ENCODE measurements at places on chromosomes 2 and 18.
A peak's percentile ranks its signal among the peaks of the same experiment; 100 is the strongest.

DNA sequence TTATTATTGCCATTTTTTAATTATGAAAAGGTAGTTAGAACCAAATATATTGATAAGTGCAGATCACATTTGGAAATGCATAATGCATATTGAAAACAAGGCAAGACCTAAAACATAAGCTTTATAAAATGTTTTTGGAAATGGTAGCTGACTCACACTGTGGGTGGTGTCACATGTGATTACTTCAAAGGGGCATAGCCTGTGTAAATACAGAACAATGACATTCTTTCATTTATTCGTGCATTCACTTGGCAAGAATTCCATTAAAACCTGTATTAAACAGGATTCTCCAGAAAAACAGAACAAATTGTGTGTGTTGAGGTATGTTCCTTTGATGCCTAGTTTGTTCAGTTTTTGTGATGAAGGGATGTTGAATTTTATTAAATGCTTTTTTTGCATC lies 427.3 kb upstream of the ST6GAL2 start:
- DNase-seq, result no peak

DNA sequence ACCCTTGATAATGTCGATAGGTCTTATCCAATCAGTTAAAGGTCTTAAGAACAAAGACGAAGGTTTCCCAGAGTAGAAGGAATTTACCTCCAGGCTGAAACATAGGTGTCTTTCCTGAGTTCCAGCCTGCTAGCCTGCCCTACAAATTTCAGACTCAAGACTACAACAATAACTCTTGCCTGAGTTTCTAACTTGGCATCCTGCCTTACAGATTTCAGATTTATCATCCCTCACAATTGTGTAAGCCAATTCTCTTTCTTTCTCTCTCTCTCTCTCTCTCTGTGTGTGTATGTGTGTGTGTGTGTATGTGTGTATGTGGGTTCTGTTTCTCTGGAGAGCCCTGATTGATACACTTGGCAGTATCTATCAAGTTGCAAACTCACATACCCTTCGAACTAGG lies 37.2 kb upstream of the B4GALT6 start:
- DNase-seq, result peak; percentile 61

DNA sequence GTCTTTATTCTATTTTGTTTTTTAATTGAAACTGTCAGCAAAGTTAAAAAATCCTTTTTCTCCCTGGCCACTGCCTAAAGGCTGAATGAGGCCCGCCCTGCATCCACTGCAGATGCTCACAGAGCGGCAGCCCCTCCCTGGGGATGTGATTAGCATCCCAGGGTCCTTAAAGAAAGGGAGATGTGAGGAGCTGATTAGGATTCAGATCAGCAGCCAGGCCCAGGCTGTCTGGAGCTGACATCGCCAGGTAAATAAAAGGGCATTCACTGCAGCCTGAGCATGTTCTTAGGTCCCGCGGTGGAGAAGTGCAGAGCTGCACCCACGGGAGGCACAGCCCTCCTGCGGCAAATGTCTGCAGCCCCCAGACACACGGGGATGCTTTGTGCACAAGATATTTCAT lies 83.8 kb downstream of the LONRF2 start:
- DNase-seq, result no peak

DNA sequence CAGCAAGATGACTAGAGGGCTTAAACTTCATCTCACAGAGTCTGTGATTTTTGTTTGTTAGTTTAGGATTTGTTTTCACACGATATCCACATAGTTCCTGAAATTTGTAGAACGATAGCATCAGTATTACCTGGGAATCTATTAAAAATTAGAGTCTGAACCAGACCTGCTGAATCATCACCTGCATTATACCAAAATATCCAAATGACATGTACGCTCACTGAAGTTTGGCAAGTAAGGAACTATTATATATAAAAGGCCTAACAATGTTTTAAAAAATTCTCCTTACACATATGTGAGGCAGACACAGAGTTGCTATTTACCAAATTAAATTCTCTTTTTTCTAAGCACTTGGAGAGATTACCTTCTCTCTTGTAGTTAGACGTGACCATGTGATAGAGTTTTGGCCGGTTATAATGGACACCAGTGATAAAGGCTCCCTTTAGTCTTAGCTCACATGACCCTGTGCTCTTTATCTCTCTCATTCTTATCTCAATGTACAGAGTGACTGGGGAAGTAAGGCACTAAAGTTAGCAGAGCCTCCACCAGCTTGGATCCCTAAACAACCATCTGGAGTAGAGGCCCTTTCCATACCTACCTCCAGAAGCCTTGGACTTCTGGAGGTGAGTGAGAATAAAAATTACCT lies 363.1 kb downstream of the DSC3 start:
- no peak for DNase-seq

- DNase-seq, result no peak
Observed at GRCh38 chr2:96128456-96128855, 9.8 kb downstream of the ASTL start.

DNA sequence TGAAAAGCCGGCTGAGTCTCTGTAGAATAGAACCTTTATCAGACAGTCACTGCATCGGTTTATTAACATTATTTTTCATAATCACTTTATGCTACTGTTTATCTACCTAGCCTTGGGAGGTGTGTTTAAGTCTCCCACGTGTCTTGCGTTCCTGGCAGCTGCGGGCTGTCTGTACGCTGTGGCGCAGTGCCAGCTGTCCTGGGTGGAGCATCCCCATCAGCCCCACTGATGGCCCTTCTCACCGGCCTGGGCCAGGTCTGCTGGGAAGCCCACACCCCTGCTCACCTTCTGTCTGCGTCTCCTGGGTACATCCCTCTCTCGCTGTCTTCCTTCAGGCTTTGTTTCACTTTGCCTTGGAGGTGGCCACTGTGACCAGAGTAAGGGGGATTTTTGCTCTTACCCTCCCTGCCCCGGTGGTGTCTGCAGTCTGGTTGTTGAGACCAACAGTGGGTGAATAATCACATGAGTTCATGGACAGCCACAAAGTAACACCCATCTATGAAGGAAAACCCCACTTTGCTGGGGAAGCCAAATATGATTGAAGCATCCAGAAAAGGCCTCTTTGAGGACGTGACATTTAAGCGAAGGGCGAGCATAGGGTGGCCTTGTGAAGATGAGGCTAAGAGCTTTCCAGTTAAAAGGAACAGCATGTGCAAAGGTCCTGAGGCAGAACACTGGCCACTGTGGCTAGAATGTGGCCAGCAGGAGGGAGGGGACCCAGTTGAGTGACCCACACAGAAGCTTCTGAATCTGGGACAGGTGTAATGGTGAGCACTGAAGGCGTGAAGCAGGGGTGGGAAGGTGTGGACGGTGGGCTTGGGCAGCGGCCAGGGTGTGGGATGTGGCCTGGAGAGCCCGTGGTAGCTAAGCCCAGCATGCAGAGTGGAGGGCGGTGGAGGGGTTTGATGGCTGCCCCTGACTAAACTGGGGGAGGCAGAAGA lies 41.7 kb downstream of the RAMP1 start:
- no peak for DNase-seq

GRCh38 chr2:234308813-234309195 lies 188.1 kb downstream of the ARL4C start:
- no peak for DNase-seq

GRCh38 chr2:111057045-111057444 lies 63.7 kb upstream of the BCL2L11 start:
- DNase-seq, result no peak

- DNase-seq, result peak; percentile 89
Observed at GRCh38 chr2:185433824-185434223, 304.8 kb upstream of the FSIP2 start.

- no peak for DNase-seq
Observed at GRCh38 chr2:24815171-24815570, 21.9 kb downstream of the CENPO start.

DNA sequence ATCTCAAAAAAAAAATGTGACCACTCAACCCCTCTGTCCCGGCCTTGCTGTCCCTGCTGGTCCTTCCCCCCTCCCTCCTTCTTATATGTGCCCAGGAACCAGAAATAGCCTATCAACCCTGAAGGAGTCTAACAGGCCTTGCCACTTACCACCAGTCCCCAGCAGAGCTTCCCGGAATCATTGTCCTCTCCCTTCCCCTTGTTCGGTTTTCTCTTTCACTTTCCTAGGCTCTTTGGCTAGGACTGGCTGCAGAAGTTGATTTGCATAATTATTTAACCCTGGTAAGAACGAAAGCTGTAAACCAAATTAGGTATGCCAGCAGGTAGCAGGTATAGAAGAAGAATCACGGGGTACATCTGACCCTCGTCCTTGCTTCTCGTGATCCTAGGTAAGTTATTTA lies 72.6 kb upstream of the ZNF532 start:
- DNase-seq, result no peak

GRCh38 chr2:234502285-234502918 lies 5.5 kb upstream of the ARL4C start:
- peak; percentile 71 for DNase-seq

DNA sequence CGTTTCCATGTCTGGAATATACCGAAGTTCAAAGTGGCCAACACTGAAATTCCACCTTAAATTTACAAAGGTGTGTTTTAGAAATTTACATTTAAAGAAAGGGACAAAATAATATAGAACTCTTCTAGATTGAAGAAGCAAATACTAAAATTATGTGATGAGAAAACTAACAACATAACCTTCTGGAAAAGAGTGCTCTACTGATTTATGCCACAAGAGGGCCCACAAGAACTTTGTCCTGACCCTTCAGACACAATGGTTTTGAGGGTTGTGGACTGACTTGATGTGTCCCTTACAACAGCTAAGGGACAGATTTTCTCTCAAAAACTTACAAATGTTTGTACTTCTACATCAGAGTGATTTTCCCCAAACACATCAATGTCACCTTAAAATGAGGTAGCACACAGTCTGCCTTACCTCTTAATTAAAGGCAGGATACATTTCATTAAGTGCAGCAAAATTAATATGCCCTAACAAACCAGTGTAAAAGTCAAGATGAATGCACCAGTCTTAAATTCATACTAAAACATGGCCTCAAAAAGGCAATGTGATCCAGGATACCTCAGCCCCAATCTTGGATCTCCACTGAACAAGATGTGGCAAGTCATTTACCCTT lies 36.2 kb downstream of the EIF2AK3 start:
- DNase-seq, result peak; percentile 56

DNA sequence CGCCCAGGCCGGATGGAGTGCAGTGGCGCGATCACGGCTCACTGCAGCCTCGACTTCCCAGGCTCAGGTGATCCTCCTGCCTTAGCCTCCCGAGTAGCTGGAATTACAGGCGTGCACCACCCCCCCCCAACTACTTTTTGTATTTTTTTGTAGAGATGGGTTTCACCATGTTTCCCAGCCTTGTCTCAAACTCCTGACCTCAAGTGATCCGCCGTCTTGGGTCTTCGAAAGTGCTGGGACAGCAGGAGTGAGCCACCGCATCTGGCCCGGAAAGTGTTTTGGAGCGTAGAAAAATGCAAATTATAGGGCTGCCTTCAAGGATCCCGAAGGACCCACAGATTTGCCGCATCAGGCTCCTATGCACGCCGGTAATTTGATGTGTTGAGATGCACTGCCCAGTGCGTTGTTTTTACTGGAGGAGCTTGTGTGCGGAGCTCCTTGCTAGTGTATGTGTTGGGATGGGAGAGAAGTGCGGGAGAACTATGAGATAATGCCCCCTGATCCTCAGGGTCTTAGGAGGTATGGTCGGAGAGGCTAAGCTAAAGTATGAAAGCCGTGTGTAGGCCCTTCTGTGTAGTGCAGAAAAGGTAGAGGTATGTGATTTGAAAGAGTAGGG lies 1.2 kb upstream of the CLASP1 start:
- DNase-seq, result peak; percentile 14

DNA sequence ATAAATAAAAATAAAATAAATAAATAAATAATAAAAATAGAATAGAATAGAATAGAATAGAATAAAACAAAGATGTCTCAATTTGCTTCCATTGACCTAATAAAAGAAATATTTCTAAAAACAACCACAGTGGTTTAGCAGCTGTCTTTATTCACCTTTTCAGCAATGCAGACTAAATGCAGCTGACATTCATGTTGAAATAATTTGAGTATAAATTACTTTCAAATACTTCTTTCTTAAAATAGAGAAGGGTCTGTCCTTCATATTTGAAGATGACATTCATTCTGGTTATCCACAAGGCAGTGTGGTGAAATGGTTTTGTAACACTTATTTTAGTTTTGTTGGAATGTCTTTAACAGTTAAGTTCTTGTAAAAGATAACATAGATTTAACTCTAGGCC lies 469.4 kb downstream of the IRS1 start:
- DNase-seq, result peak; percentile 20

DNA sequence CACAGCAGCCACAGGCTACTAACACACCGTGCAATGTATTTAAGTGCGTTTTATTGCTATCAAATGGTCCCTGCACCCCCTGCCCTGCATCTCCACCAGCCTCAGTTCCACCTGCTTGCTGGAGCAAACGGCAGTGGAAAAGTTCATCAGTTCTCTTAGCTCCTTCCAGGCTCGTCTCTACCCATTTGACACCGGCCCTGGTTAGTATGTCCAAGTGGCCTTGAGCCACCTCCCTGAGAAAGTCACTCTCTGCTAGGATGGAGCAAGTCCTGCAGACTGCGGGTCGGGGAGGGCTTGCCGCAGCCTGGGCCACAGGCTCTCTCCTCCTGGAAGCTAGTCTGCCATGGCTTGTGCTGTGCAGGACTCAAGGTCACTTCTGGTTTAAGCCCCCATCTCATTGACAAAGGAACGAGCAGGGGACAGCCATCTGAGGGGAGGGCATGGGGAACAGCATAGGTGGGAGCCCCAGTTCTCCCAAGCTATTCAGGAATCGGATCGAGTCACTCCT lies 74.9 kb downstream of the RHOB start:
- DNase-seq, result no peak

- DNase-seq, result no peak
Observed at GRCh38 chr2:84891355-84892010, 10.6 kb upstream of the TRABD2A start.

DNA sequence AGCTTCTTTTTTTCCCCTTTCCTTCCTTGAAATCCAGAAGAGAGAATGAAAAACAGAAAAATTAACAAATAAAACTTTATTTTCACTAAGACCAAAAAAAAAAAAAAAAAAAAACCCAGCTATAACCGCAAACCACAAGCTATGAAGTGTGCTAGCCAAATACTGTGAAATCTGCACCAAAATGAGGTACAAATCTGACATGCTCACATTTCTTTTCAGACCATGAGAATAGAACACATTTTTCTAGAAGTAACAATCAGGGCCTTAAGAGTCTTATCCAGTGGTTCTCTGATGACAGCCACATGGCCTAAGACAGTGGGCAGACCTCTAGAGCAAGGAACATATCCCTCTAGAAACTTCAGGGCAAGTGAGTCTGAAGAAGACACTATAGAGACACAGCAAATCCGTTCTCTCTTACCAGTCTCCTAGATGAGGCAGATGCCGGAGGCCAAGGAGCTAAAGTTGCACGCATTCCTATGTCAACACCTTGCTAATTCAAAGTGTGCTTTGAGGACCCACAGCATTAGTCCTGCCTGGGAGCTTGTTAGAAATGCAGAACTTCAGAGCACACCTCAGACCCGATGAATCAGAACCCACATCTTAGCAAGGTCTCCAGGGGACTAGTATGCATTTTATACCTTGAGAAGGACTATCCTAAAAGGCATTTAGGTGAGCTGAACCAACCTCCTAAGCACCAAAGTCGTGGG lies 317.1 kb downstream of the MYCN start:
- no peak for DNase-seq

DNA sequence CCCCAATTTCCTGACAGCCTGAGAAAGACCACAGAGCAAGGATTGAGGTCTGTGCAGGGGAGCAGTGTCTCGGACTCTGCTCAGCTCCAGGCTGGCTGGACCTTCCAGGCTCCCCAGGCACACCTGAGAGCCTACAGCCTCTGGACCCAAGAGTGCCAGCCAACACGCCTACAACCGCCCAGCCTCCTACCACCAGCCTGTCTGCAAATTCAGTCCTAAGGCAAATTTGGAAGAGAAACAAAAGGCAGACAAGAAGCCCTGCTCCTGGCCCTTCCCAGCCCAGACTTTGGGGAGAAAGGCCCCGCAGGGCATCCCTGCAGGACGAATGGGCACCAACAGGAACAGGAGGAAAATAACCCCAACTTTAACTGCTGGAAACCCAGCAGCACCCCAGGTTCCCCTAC lies 1.9 kb downstream of the HS6ST1 start:
- no peak for DNase-seq

Measured in amniotic epithelial cell (primary cell).